ENCODE measurements at places on chromosomes 2 and 18. TPM values are rescaled to one million over a fixed set of nuclear protein-coding genes. Genes with fewer than 3 reads are reported as not detected.

DNA sequence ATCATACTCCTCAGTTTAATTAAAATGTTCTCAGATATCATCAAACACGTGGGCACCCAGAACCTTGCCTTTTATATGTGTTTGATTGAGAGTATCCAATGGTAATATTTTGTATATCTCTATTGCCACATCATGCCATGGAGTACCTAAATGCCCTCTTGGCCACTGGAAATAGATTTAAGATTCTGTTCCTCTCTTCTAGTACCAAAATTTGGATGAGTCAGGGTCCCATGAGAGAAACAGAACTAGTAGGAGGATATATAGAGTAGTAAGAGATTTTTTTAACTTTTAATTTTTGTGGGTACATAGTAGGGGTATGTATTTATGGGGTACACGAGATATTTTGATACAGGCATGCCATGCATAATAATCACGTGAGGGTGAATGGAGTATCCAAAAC is 9.6 kb upstream of the ZAP70 start:
- DNase-seq, result no peak

- no peak for DNase-seq
Observed at GRCh38 chr18:27164905-27165304, 20.2 kb downstream of the CHST9 start.

GRCh38 chr2:159989249-159989648 is 73.2 kb downstream of the PLA2R1 start:
- peak; percentile 43 for DNase-seq

DNA sequence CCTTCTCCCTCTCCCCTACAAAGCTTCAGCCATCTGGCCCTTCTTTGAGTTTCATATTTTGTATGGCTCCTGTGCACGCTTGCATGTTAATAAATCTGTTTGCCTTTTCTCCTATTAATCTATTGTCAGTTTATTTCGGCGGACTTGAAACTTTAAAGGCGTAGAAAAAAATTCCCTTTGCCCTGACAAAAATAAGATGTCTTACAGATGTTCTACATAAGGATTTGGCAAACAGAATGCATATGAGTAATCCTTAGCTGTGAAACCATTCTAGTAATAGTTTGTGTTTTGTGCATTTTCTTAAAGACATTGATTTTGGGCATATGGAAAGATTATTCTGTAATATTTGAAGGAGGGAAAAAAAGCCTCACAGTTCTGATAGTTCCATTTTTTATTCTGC is 15.0 kb upstream of the BMPR2 start:
- DNase-seq, result no peak

DNA sequence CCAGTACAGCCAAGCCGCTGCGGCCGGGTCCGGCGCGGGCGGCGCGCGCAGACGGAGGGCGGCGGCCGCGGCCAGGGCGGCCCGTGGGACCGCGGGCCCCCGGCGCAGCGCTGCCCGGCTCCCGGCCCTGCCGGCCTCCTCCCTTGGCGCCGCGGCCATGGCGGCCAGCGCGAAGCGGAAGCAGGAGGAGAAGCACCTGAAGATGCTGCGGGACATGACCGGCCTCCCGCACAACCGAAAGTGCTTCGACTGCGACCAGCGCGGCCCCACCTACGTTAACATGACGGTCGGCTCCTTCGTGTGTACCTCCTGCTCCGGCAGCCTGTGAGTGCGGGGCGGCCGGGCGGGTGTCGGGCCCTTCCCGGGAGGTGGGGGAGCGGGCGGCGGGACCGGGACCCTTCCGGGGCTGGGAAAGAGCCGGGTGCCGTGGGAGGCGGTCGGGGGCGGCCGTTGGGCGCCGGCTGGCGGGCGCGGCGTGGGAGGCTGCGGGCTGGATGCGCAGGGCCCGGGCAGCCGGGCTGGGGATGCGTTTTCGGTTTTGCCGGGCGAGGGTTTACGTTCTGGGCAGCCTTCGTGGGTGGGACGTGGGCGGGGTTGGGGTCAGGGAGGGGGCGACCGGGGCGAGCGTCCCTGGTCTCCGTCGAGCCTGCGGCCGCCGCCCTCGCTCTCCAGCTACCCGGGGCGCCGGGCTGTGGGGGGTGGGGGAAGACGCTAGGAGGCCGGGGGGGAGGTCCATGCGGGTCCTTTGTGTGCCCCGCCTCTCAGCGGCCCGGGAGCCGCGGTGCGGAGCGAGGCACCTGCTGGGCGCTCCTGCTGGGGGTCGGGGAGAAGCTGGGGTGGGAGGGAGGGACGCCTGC is 537 bp downstream of the AGFG1 start:
- peak; percentile 78 for DNase-seq

- no peak for DNase-seq
Observed at GRCh38 chr2:240343548-240343947, 91.9 kb upstream of the GPC1 start.

DNA sequence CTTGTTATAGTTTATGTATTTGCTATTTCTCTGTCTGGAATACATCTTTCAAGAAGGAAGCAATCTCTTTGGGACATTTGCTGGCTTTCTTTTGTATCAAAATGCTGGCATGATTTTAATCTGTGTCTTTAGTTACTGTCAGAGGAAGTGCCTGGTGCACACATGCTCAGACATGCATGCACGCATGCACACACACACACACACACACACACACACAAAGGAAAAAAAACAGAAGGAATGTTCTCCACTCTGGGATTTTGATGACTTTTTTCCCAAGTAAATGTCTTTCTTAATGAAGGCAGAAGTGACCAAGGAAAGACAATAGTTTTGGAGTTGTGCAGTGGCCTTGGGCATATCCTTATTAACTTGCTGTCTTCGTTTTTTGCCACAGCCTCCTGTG is 6.7 kb downstream of the GNAL start:
- no peak for DNase-seq

Gene KIAA2012
- not detected for total RNA-seq

All from neural progenitor cell (in vitro differentiated cells).